ENCODE measurements at places on chromosomes 7 and 10.

DNA sequence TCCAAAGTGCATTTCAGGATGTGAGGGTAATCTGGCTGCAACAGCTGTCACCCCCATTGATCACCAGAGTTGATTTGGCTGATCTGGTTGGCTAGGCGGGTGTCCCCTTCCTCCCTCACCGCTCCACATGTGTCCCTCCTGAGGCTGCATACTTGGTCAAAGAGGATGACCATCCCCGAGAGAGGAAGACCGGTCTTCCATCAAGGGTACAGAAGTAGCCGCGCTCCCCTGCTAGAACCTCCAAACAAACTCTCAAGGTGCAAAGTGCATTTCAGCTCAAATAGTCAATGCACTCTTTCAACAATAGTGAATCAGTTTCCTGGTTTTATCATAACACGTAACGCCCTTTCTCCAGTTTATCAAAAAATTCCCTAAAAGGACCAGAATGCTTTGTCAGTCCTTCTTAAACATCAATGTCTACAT, 44.6 kb downstream of the CARD11 start:
- DNase-seq = no peak

GRCh38 chr10:67772894-67773511, 65.0 kb downstream of the DNAJC12 start:
- DNase-seq = no peak

DNA sequence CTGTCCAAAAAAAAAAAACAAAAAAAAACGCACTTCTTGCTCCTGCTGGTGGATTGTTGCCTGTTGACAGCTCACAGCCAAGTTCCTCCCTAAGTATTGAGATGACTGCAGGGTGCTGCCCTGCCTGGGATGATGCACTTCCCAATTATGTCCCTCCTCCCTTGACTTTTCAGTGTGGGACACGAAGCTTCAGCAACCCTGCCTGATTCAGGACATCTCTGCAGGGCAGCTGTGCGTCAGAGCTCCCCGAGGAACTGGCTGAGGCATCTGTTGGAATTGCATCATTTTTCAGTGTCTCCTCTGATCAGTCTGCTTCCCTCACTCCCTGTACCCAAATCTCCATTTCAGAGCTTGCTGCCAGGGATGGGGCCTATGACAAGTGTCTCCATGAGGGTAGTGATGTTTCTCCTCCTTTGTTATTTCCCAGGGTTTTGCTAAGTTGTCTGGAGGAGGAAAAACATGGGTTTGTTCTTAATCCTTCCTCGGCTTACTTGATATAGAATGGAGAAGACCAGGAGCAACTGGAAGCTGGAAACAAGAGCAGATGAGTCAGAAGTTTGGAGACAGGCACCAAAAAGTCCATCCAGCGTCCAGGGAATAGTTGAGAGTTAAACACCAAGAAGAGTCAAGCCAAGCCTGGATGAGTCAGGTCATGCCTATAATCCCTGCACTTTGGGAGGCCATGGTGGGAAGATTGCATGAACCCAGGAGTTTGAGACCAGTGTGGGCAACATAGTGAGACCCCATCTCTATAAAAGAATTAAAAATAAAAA, 355.1 kb downstream of the GALNT17 start:
- peak; percentile 75 for DNase-seq

- no peak for DNase-seq
These were observed 79.5 kb downstream of the RAB11FIP2 start for GRCh38 chr10:117967149-117967650.

DNA sequence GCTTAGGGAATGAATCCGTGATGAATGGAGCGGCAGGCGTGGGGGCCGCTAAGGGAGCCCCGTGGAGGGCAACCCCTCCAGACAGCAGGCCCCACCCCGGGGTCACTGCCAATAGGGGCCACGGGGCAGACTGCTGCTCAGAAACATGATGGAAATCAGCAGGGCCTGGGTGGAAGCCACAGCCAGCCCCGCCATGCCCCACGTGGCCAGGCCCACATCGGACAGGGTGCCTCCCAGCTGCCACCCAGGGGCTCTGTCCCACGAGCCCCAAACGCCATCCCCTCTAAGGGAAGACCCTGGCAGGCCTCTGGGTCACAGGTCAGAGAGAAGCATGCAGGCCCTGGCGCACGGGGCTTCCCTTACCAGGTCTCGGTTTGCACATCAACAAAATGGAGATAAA, 28.4 kb downstream of the TNRC18 start:
- DNase-seq = no peak

- no peak for DNase-seq
These were observed 130.1 kb downstream of the CREB5 start for GRCh38 chr7:28542410-28542809.

DNA sequence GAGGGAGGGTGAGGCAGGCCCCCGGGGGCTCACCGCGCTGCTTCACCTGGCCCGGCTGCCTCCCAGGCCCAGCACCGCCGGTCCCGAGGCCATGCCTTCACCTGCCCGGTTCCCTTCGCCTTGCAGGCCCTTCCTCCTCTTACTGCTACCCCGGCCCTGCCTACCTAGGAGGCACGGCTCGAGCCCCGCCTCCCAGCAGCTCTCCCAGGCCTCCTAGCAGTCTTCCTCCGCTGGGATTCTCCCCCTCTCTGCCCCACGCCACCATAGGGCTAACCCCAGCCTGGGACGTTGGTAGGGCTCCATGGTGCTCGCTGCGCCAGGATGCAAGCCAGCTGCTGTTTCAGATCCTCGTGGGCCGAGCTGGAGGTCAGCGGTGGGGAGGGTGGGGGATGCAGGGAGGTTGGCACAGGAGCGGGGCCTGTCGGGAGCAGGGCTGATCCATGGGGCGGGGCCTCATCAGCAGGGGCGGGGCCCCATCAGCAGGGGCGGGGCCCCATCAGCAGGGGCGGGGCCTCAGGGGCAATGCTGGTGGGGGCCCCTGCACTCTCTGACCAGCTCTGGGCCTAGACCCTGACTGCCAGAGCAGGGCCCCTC, 63.3 kb downstream of the RASGEF1A start:
- DNase-seq = no peak

GRCh38 chr10:33945051-33945450, 610.6 kb upstream of the NRP1 start:
- DNase-seq = no peak

DNA sequence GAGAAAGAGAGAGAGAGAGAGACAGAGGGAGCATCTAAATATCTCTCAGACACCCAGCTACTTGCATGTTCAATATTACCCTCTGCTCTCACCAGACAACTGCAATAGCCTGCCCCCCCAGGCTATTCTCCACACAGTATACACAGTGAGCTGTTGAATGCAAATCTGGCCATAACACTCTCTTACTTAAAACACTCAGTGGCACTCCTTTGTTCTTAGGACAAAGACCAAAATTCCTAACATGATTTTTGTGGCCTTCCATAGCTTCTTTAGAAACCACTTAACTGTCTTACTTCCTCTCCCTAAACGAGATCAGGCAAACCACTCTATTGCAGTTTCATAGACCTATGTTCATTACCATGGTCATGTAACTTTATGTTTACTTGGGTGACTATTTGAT, 903.6 kb upstream of the AUTS2 start:
- DNase-seq = no peak

GRCh38 chr10:86657396-86658011, 3.2 kb downstream of the OPN4 start:
- DNase-seq = no peak

DNA sequence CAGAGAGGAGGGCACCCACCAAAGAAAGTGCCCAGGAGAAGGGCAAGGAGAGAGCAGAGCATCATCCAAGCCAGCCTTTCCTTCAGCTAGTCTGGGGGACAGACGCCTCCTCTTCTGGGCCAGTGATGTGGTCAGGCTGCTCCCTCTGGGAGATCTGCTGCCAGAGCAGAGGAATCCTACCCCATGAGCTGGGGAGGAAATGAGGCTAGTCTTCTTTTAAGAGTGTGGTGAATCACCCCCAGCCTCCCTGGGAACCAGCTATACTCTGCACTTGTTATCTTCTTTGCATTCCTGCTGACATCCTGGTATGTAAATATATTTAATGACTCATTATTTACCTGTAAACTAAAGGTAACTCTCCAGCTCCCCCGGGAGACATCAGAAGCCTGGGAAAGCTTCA, 41.6 kb upstream of the EPHB6 start:
- DNase-seq = no peak

GRCh38 chr7:3266240-3266639, 34.8 kb upstream of the SDK1 start:
- DNase-seq = no peak

GRCh38 chr10:30662814-30663213, 33.3 kb upstream of the LYZL2 start:
- DNase-seq = no peak

- DNase-seq = no peak
These were observed 11.7 kb downstream of the POLL start for GRCh38 chr10:101576211-101576863.

GRCh38 chr10:24502006-24502405, 221.7 kb downstream of the ARHGAP21 start:
- no peak for DNase-seq

GRCh38 chr10:77391605-77392235, 245.9 kb downstream of the KCNMA1 start:
- DNase-seq = no peak

DNA sequence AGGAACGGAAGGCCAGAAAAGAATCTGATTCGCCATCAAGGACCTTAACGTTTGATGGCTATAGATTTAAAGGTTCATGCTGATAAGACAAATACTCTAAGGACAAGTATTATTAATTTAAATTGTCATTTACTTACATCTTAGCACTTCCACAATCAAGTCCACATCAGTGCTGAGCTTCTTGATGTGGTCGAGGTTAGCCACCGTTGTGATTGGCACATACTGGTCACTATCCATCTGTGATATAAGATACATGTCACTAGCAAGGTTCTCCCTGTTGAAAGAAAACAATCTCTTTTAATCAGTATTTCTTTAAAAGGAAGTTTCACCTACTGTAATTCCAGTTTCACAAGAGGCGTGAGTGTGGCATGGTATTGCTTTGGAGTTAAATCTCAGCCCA, 88.7 kb downstream of the LARP4B start:
- no peak for DNase-seq

GRCh38 chr7:142927949-142928348, 5.6 kb downstream of the TRPV5 start:
- no peak for DNase-seq

DNA sequence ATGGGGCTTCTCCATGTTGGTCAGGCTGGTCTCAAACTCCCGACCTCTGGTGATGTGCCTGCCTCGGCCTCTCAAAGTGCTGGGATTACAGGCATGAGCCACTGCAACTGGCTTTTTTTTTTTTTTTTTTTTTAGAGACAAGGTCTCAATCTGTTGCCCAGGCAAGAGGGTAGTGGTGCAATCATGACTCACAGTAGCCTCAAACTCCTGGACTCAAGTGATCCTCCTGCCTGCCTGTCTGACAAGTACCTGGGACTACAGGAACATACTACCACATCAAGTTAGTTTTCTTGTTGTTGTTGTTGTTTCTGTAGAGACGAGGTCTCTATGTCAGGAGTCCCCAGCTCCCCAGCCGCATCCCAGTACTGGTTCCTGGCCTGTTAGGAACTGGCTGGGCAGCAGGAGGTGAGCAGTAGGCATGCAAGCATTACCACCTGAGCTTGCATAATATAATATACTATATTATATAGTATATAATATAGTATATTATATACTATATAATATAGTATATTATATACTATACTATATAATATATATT, 55.7 kb downstream of the TPK1 start:
- DNase-seq = no peak

- DNase-seq = no peak
These were observed 383.2 kb upstream of the ZMIZ1 start for GRCh38 chr10:78685466-78686103.

DNA sequence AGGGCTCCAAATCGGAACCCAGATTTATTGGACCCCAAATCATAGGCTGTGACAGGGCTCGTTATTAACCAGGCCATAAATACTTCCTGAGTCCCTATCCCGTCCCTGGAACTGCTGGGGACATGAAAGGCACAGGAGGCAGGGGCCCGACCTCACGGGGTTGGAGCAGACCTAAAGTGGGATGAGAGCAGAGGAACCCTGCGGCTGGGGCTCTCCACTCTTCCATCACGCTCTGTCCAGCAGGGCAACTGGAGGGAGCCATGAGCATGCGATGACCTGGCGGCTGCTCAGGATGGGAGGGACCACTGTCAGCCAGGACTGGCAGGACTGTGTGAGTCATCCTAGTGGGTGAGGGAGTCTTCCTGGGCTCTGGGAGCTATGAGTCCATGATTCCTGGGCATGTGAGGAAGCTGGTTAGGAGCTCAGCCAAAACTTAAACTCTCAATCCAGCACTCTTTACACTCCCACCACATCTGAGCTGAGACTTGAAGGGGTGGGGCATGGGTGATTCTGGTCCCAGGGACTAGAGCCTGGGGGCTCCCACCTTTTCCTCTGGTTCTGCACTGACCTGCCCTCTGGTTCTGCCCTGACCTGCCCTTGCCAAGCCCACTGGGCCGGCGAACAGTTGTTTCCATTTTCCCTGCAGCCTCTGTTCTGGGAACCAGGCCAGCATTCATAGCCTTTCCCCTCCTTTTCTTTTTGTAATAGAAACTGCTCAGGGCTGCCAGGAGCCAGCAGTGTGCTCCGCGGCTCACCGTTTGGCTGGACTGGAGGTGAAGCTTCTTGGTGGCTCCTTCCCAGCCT, 47.1 kb downstream of the SYPL1 start:
- peak; percentile 74 for DNase-seq

GRCh38 chr10:32360884-32361283, 13.9 kb upstream of the EPC1 start:
- DNase-seq = no peak

DNA sequence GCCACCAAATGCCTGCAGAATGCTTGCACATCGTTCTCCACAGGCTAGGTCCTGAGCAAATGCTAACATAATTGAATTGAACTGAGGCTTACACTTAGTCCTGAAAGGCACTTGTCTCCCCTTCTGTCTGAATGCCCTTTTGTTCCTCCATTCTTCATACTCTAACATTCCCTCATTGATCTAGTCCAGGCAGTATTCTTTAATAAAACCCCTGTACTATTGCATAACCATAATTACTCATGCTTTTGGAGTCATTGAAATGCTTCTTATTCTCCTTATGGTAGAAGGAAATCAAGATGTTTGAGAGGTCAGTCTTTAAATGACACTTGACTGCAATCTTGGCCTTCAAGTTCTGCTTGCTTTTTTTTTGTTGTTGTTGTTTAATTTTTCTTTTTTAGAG, 7.1 kb downstream of the PI4K2A start:
- no peak for DNase-seq

- no peak for DNase-seq
These were observed 158.0 kb upstream of the PTN start for GRCh38 chr7:137501562-137501961.
